ENCODE measurements at places on chromosomes 2 and 18.

- no peak for DNase-seq
Observed at GRCh38 chr2:20568501-20569463, 82.1 kb downstream of the HS1BP3 start.

GRCh38 chr2:195531754-195532153, 125.3 kb upstream of the SLC39A10 start:
- DNase-seq: no peak

- DNase-seq: no peak
Observed at GRCh38 chr2:69955029-69955428, 6.4 kb downstream of the ASPRV1 start.

GRCh38 chr2:194060269-194060668, 1596.8 kb upstream of the SLC39A10 start:
- no peak for DNase-seq

DNA sequence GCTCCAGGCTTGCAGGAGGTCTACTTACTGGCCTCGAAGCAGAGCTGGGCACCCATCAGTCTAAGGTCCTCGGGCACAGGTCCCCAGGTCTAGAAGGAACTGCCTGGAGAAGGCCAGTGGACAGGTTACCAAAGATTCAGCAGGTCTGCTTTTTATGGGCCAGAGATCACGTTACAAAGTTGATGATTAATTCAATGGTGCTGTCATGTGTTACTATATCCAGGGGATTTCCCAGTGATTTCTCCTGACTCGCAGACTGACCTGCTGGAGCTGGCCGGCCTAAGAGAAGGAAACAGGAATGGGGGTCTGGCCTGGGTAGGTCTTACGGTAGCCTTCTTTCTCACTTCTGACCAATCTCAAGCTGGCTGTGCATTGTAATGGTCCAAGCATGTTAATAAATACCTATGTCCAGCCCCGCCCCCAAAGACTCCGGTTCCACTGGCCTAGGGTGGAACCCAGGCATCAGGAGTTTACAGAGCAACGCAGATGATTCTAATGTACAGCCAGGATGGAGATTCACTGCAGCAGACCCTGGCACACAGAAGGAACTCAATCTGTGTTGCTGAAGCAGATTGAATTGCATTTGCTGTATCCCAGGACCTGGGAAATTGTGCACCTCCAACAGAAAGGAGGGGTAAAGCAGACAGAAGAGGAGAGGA, at the start of gene NEURL3:
TSS of gene NEURL3 (minus strand) at position 127 of the 659 bp plus-strand sequence. CDS start at position 56, 71 bp downstream.
- no peak for DNase-seq

All from stimulated activated naive CD8-positive, alpha-beta T cell treated with anti-CD3 and anti-CD28 coated beads, Interleukin-15, amount 100 ng/mL, for 72 hours (primary cell).